ENCODE measurements at places on chromosomes 2 and 18.

DNA sequence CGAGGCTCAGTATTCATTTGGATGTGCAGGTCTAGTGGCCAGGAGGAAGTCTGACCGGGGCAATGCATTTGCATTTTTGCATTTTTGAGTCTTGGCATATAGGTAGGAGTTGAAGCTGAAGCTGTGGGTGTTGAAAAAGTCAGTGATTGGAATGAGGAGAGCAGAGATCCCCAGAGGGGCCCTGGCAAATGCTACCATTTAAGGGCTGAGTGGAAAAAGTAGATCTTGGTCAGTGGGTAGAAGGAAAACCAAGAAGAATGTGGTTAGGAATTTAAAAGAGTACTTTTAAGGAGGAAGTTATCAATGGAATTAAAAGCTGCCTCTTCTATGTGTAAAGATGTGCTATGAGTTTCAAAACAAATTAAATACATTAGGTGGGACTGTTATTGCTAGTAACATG, 143.0 kb downstream of the ZEB2 start:
- no peak for DNase-seq

GRCh38 chr18:8839281-8839680, 133.9 kb downstream of the MTCL1 start:
- DNase-seq = no peak

- no peak for DNase-seq
These were observed 19.5 kb downstream of the RALBP1 start for GRCh38 chr18:9494778-9495331.

- DNase-seq = no peak
These were observed 18.7 kb downstream of the SH3BP4 start for GRCh38 chr2:234970477-234970882.

- no peak for DNase-seq
These were observed 11.3 kb upstream of the VRK2 start for GRCh38 chr2:58035352-58035751.

DNA sequence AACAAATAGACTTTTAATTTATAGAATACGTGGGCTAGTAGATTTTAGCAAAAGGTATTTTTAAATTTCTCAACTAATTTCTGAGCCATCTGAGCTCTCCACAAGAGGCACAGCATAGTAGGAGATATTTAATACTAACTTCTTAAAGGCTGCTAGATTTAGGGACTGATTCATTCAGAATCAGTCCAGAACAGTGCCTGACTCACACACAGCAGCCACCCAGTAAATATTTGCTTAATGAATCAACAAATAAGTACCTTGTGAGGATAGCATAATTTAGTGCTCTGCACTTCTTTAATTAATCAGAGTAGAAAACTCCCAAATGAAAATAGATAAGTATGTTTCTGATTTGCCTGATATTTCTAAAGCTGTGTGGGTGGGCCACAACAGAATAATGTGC, 35.6 kb upstream of the SYT4 start:
- DNase-seq = no peak

GRCh38 chr2:54259413-54260240, 3.6 kb upstream of the TSPYL6 start:
- no peak for DNase-seq

- no peak for DNase-seq
These were observed 177.1 kb upstream of the HDAC4 start for GRCh38 chr2:239577935-239578334.

GRCh38 chr2:16123856-16124780, 183.8 kb downstream of the MYCN start:
- DNase-seq = no peak

GRCh38 chr2:22247466-22247865, 1123.7 kb downstream of the TDRD15 start:
- DNase-seq = no peak

GRCh38 chr18:32717126-32717525, 55.7 kb downstream of the KLHL14 start:
- DNase-seq = no peak

DNA sequence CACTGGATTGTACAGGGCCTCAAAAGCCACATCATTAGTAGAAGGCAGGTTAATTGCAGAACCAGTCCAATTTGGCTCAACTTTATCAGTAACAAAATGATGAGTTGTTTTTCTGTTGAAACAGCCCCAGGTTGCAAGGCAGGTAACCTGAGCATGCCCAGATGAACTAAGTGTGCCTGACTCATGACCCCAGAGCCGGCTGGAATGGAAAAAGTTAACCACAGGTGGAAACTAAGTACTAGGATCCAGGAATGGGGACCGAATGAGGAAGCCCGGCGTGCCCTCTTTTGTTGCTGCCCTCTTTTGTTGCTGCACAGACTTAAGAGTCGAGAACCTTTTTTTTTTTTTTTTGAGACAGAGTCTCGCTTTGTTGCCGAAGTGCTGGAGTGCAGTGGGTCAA, 79.5 kb upstream of the YWHAQ start:
- DNase-seq = no peak

Data from NT2/D1 (cell line).